ENCODE measurements at places on chromosomes 3 and 15.
A peak's percentile ranks its signal among the peaks of the same experiment; 100 is the strongest.

DNA sequence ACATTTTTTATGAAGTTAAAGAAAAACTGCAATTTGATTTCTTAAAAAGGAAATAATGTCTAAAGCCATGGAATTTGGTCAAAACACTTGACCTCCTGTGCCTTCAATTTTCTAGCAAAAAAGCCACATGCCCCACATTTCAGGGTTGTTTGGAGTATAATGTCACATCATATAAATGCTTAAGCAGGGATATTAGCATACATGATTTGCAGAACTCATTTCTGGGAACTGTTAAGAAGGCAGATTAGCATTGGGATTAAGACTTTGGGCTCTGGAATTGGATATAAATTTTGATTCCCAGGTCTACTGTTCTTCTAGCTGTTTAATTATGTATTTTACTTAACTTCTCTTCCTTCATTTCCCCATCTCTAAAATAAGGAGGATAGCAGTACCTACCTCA is 59.2 kb downstream of the CDIN1 start:
- no peak for DNase-seq

DNA sequence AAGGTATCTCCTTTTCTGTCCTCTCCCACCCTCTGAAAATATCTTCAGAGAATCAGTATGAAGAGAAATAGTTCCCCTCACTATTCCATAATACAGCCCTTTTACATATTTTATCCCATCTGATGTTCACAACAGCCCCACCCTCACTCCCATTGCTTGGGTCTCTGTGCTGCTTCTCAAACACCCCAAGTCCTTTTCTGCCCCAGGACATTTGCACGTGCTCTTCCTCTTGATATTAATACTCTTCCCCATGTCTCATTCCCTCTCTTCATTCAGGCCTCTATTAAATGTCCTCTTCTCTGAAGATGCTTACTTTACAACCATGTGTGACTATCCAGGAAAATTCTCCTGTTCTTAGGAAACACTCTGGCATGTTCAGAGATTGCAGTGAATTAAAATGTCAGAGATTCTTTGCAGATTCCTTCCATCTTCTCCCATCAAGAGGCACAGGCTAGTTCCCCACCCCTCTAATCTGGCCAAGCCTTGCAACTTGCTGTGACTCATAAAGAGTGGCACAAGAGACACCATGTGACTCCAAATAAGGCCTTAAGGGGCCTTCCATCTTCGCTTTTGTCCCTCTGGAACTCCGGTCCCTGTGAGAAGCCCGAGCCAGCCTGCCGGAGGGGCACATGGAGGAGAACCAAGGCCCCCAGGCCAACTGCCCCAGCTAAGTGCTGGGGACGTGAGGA is 128.5 kb downstream of the CHSY1 start:
- DNase-seq: no peak

DNA sequence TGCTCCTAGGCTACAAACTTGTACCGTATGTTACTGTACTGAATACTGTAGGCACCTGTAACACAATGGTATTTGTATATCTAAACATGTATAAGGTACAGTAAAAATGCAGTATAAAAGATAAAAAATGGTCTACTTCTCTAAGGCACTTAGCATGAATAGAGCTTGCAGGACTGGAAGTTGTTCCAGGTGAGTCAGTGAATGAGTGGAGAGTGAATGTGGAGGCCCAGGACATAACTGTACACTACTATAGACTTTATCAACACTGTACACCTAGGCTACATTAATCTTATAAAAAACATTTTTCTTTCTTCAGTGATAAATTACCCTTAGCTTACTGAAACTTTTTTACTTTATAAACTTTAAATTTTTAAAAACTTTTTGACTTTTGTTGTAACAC is 12.5 kb downstream of the TNFAIP8L3 start:
- no peak for DNase-seq

DNA sequence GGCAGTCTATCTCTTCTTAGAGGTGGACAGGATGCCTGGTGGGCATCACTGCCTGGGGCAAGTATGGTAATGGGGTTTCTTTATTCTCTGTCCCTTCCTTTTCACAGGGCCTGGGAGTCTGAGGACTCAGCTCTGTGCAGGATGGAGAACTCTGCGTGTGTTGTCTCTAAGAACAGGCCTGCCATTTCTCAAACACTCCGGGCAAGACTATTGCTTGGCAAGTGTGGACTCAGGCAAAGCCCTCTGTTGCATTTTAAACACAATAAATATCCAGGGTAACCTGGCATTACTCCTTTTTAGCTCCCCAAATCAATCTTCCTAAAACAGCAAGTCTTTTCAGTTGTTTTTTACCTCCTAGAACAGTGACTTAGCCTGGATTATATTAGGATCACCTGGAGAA is 185.1 kb upstream of the ROPN1 start:
- no peak for DNase-seq

GRCh38 chr3:47113669-47114365 is 50.1 kb downstream of the SETD2 start:
- DNase-seq: no peak

DNA sequence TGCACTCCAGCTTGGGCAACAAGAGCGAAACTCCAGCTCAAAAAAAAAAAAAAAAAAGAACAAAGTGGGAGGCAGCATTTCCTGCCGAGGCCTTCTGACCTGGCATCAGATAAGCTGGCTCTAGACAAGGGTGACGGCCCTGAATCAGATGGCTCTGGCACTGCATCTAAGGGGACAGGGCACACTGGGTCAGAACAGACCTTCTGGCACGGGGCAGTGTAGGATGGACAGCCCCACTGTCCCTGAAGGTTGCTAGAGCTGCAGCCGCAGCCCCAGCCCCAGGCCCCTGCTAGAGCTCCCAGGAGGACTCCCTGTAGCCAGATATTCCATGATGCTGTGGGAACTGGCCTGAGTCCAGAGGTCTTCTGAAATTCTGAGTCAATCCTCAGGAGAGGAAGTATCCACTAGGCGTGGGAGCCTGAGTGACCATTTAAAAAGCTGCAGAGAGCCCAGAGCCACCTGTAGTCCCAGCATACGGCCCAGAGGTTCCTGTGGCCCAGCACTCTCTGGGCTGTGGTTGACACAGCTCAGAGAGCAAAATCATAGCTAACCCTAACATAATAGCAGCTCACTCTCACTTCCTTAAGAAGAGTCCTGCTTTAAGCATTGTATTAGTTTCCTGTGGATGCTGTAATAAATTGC is 69.2 kb upstream of the MFGE8 start:
- DNase-seq: no peak

DNA sequence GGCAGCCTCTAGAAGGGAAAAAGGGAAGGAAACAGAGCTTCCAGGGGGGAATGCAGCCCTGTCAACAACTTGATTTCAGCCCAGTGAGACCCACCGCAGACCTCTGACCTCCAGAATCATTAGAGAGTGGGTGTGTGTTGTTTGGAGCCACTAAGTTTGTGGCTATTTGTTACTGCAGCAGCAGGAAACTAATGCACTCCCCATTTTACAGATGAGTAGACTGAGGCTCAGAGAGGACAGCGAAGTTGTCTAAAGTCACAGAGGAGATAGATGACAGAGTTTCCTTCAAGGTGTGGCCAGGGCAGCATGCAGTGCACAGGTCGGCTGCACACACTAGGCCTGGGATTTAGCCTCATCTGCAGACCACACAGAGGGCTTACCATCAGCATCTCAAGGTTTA is 81.8 kb upstream of the ALDH1L1 start:
- DNase-seq: no peak

- DNase-seq: no peak
Observed at GRCh38 chr3:12367346-12367745, 78.5 kb downstream of the PPARG start.

DNA sequence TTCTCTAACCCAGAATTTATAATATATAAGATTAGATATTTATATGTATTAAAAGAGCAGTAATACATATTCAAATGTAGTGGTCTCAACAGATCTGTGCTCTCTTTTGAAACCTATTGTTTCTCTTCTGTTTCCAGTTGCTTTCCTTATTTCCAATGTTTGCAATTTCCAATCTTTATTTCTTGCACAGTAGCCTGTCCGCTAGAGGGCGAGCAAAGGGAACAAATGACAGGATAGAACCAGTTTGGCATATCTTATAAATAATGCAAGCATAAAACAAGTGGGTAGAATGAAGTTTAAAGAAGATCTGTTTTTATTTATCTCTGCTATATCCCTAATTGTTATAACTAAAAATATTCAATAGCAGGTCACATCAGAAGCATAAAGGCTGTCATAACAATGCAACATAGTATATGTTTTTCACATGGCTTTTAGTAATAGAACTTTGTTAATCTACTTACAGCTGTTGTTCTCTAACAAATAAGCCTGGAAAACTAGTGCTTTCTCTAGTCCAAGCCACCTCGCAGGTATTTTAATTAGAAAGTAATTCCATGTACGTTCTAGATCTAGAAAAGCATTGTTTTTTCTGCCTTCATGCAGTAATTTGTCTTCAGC is 15.1 kb upstream of the TCAIM start:
- DNase-seq: peak; percentile 37

- DNase-seq: no peak
Observed at GRCh38 chr15:99109555-99110021, 4.7 kb downstream of the SYNM start.

GRCh38 chr3:155217591-155217990 is 75.9 kb downstream of the STRIT1 start:
- no peak for DNase-seq

DNA sequence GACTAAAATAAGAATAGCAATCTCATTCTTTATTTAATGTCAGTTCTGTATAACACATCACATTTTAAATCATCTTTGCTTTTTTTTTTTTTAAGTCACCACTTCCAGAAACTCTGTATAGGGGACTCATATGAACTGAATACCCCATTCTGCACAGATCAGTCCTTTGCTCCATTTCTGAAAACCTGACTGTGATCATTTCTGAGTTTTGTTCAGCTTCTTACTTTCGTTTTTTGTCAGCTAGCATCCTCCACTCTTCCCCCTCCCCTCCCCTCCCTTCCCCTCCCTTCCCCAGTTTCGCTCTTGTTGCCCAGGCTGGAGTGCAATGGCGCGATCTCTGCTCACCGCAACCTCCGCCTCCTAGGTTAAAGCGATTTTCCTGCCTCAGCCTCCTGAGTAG is 49.8 kb upstream of the SGO1 start:
- DNase-seq: no peak

Measured in GF-D8 (cell line).